Activated naive CD8-positive, alpha-beta T cell treated with anti-CD3 and anti-CD28 coated beads, Interleukin-2, amount 10 ng/mL, durations not matched to agents 7 days and 5 days (primary cell): ENCODE measurements at places on chromosomes 3 and 15. TPM values are rescaled to one million over a fixed set of nuclear protein-coding genes. Genes with fewer than 3 reads are reported as not detected.
A peak's percentile ranks its signal among the peaks of the same experiment; 100 is the strongest.

PLA2G4E gene
- not detected for total RNA-seq

DUOXA2 gene
- not detected for total RNA-seq

DLEC1 gene
- 3.7 TPM for total RNA-seq

ACTRT3 gene
- total RNA-seq = 0.44 TPM

APOD gene
- not detected for total RNA-seq

DNA sequence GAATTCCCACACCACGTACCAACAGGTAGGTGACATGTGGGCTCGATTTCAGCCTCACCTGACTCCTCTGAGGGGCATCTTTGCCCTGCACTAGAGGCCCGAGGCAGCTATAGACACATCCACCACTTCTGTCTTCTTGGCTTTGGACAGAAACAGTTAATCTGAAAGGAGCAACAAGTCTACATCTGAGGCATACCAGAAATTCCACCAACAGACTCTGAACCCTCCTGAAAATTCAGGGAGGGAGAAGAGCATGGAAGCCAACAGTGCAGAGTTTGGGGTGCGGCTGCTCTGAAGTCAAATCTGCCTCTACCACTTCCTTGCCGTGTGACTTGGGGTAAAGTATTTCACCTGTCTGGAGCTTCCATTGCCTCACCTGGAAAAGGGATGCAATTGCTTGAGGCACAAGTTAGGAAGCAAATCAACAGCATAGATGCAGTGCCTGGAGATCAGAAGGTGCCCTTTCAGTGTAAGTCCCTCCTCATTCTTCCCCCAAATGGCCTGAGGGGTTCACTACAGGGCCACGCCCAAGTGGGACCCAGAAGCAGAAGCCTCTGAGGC lies 119.8 kb downstream of the SHQ1 start:
- H3K27ac ChIP-seq = no peak overlapping the region
- H3K36me3 ChIP-seq = peaks cover 5% of the 10 kb centered on the region
- peaks cover 3% of the 10 kb centered on the region for H3K27me3 ChIP-seq
- DNase-seq = no peak
- no peak overlapping the region for H3K4me3 ChIP-seq

DNA sequence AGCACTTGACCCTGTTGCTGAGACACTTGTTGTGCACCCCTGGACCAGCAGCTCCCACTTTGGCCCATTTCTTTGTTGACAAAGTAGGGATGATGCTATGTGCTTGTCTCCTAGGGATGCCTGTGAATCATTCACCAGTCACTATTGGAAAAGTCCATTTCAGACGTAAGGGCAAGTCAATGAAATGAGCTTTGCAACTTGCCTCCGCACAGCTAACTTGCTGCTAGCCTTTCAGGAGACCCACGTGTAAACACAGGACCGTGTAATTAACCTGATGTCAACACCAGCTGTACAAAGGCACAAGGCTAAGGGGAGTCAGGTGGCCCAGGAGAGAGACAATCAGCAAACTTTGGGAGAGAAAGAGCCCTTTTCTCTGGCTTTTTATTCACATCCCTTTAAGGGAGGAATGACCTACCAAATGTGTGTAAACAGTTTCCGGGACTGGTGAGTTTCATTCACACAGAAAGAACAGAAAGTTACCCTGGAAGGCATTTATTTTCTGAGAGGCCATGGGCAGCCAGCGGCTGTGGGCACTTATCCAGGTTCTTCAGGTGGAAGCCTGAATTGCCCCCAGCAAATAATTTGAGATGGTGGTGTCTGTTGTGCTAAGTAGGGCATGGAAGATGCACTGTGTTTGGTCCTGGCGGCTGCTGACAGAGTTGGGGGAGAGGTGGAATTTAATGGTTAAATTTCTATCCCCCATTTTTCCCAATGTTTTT lies 54.0 kb downstream of the TIPARP start:
- H3K27ac ChIP-seq = no peak overlapping the region
- peaks cover 12% of the 10 kb centered on the region for H3K36me3 ChIP-seq
- H3K4me3 ChIP-seq = no peak overlapping the region
- peaks cover 6% of the 10 kb centered on the region for H3K4me1 ChIP-seq
- no peak for DNase-seq
- H3K27me3 ChIP-seq = peaks cover 4% of the 10 kb centered on the region

GRCh38 chr15:44712346-44713005 lies 1.2 kb downstream of the B2M start:
- peak overlapping the region; percentile 92 for H3K4me3 ChIP-seq
- H3K4me1 ChIP-seq = peaks cover 47% of the 10 kb centered on the region
- DNase-seq = peak; percentile 67
